ENCODE measurements at places on chromosomes 7 and 10. TPM values are rescaled to one million over a fixed set of nuclear protein-coding genes. Genes with fewer than 3 reads are reported as not detected.

TCF7L2 gene
- 1.1 TPM for total RNA-seq

OR6V1 gene
- total RNA-seq: not detected

RAB11FIP2 gene
- total RNA-seq: 33.6 TPM

PRLHR gene
- total RNA-seq: not detected

ZMIZ2 gene
- 442 TPM for total RNA-seq

NEUROD6 gene
- total RNA-seq: not detected

CCL26 gene
- total RNA-seq: not detected

SYNPO2L gene
- not detected for total RNA-seq

SFTPA2 gene
- not detected for total RNA-seq

GPRIN2 gene
- total RNA-seq: not detected

FFAR4 gene
- not detected for total RNA-seq

NODAL gene
- not detected for total RNA-seq

CCAR1 gene
- 98.9 TPM for total RNA-seq

ADIRF gene
- not detected for total RNA-seq

TMEM236 gene
- 0.27 TPM for total RNA-seq

HMX2 gene
- total RNA-seq: not detected

IGFBP3 gene
- total RNA-seq: not detected

INHBA gene
- not detected for total RNA-seq

MARVELD1 gene
- 0.54 TPM for total RNA-seq

LIPN gene
- not detected for total RNA-seq

CPA4 gene
- total RNA-seq: not detected

SLC16A9 gene
- total RNA-seq: not detected

NEUROG3 gene
- not detected for total RNA-seq

SAMD9L gene
- total RNA-seq: 45.3 TPM
